ENCODE measurements at places on chromosomes 2 and 18. TPM values are rescaled to one million over a fixed set of nuclear protein-coding genes. Genes with fewer than 3 reads are reported as not detected.

DNA sequence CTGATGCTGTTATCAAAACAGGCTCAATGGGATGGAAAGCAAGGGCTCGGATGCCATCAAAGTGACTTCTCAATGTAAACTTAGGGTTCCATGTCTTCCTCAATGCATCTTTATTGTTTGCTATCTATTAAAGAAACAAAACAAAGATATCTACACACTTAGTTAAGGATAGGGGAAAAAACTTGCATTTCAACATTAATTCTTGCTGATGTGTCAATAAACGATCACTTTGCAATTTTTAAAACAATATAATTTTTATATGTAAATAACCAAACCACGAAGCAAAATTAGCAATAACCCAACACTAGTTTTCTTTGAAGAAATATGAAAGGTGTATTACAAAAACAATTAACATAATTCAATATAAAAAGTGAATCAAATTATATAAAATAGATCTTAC is 96.7 kb downstream of the STRN start:
- DNase-seq: no peak

GRCh38 chr2:156511803-156512202 is 75.6 kb downstream of the GPD2 start:
- no peak for DNase-seq

- DNase-seq: no peak
Observed at GRCh38 chr2:226306969-226307368, 492.7 kb downstream of the IRS1 start.

GRCh38 chr2:120710256-120710655 is 25.4 kb upstream of the GLI2 start:
- DNase-seq: no peak

GRCh38 chr2:9451231-9451630 is 23.1 kb upstream of the IAH1 start:
- DNase-seq: no peak

The C2orf15 gene
- total RNA-seq: 2.3 TPM

The AGXT gene
- total RNA-seq: not detected
